A172 (cell line): ENCODE measurements at places on chromosomes 12 and 14. TPM values are rescaled to one million over a fixed set of nuclear protein-coding genes. Genes with fewer than 3 reads are reported as not detected.
A peak's percentile ranks its signal among the peaks of the same experiment; 100 is the strongest.

Gene AGAP2
- 0.02 and 0.55 TPM in 2 replicates for total RNA-seq

Gene TSHR
- total RNA-seq: not detected in 2 replicates

Gene MIP
- not detected in 2 replicates for total RNA-seq

Gene IRF2BPL
- 20.8 and 24.7 TPM in 2 replicates for total RNA-seq

Gene HSPA2
- total RNA-seq: 0.05 TPM in 1 of 2 replicates, not detected in the other

Gene LMNTD1
- total RNA-seq: not detected in 2 replicates

GRCh38 chr12:96197503-96198272 lies 3.5 kb downstream of the ELK3 start:
- DNase-seq: peak; percentile 88

DNA sequence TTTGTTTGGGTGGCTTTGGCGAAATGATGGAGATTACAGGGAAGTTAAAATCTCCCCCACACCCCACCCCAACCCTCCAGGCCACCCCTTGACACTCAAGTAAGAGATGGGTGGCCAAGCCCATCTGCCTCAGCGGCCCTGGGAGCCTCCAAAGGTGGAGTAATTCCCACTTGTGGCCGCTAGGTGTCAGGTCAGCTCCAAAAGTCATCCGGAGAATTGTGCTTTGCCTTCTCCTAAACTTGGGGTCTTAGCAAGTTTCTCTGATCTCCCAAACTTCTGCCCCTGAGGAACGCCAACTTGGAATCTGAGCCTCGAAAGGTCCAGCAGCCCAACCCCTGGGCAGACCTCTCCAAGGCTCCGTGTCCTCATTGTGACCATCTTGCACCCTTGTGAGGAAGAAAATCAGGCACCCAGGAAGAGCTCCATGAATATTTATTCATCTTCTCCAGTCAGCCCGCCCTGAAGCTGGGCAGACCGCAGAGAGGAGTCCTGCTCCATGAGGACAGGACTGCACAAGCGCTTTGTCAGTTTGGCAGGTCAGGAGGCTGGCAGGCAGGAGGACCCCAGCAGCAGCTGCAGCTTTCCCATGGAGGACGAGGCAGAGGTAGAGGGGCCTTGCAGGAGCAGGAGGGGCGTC lies 46.7 kb downstream of the LRRC74A start:
- DNase-seq: peak; percentile 21

DNA sequence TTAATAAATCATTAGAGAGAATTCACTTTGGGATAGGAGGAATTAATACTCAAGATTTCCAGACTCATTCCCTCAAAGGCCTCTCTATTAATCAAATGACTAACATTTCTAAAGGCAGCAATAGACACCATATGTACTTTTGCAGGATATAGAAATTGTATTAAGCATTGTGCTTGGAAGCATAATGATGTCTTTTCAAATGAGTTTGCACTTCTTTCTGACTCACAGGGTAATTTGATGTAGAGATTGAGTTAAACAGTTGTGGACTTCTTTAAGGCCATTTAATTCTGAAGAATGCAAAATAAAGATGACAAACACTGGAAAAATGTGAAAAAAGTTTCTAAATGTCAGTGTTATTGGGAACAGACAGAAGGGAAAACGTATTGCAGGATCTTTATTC lies 63.4 kb upstream of the CSRP2 start:
- DNase-seq: peak; percentile 31

- no peak for DNase-seq
Measured at GRCh38 chr14:47919997-47920396, 244.6 kb upstream of the MDGA2 start.

- DNase-seq: no peak
Measured at GRCh38 chr12:48819986-48820725, 1.9 kb downstream of the CACNB3 start.
